ENCODE measurements at places on chromosomes 6 and 20.

GRCh38 chr20:31604567-31605030 is 490 bp upstream of the ID1 start:
- DNase-seq = no peak

- DNase-seq = no peak
Observed at GRCh38 chr6:43359381-43359780, 10.1 kb downstream of the ZNF318 start.

- DNase-seq = no peak
Observed at GRCh38 chr6:151409260-151409659, 17.9 kb upstream of the ZBTB2 start.

DNA sequence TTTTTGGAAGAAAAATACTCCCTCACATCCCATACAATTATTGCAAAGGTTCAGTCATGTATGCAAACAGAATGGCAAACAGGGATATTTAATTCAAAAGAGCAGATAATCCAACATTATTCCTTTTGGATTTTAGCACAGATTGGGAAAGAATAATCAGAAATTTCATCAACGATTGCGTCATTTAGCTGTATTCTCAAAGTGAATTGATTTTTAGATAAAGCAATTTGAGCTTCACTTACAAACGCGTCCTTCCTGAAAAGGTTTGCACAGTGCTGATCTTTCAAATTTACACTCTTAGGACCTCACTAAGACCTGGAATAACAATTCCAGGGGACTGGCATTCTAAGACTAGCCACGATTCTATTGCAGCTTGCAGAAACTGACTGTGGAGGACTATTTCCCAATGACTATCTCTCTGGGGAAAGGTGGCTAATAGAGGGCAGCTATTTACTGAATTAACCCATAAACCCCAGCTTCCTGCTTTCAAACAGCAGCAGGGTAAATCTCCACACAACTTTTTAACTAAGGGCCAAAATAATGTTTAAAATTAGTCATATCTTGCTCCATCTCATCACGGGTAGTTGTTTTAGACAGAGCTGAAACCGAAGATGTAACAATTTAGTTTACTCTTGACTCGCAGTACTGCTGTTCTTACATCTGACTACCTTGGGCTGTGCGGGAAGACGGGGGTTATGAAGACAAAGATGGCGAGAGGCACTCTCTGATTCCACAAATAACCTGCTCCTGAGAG is 131.2 kb upstream of the FAM184A start:
- peak; percentile 49 for DNase-seq

- DNase-seq = no peak
Observed at GRCh38 chr6:161631676-161632194, 357.9 kb upstream of the AGPAT4 start.

DNA sequence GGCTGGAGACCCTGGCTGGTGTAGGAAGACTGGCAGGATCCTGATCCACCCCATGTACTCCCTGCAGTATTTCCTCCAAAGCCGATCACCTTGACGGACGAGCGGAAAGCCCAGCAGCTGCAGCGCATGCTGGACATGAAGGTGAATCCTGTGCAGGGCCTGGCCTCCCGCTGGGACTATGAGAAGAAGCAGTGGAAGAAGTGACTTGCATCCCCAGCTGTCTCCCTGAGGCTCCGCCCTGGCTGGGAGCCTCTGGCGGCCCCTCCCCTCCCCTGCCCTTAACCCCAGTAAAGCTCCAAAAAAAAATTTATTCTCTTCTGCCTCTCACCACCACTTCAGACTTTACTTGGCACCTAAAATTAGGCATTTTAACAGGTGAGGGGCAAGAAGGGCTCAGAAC is 7.0 kb downstream of the COX4I2 start:
- no peak for DNase-seq

- no peak for DNase-seq
Observed at GRCh38 chr6:53244958-53245357, 96.3 kb upstream of the GCM1 start.

- DNase-seq = no peak
Observed at GRCh38 chr6:10723567-10723881, 654 bp downstream of the TMEM14C start.

- DNase-seq = no peak
Observed at GRCh38 chr20:32238483-32239425, 31.1 kb downstream of the POFUT1 start.

- no peak for DNase-seq
Observed at GRCh38 chr20:4544765-4545164, 176.9 kb upstream of the PRND start.

DNA sequence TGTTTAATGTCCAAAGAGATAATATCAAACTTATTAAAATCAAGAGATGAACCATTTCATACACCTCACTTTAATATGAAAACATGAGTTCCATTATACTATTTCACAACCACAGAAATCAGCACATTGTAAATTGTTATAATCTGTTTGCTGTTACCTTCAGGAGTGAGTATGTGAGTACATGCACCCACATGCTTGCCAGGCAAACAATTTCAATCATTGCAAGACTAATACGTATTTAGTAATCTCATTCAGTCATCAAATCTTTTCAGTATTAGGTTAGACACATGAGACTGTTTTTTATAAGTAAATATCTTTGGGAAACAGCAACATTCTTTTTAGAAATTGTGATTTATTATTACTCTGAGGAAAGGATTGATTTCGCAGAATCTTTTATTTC is 9.3 kb upstream of the EPM2A start:
- no peak for DNase-seq

GRCh38 chr6:116451916-116452315 is 9.3 kb upstream of the CALHM6 start:
- DNase-seq = no peak

GRCh38 chr6:66210964-66211363 is 503.9 kb upstream of the EYS start:
- DNase-seq = no peak

DNA sequence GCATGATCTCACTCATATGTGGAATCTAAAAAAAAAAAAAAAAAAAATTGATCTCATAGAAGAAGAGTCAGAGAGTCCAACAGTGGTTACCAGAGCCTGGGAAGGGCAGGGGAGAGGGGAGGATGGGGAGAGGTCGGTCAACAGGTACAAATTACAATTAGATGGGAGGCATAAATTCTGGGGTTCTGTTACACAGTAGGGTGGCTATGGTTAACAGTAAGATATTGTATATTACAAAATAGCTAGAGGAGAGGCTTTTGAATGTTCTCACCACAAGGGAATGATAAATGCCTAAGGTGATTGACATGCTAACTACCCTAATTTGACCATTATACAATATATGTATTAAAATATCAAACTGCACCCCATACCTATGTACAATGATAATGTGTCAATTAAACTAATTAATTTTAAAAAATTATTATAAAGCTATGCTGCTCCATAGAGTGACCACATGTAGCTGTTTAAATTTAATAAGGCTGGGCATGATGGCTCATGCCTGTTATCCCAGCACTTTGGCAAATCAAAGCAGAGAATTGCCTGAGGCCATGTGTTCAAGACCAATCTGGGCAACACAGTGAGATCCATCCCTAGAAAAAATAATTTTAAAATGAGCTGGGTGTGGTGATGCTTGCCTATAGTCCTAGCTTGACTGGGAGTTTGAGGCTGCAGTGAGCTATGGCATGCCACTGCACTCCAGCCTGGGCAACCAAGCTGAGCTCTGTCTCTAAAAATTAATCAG is 70.9 kb downstream of the SNX5 start:
- DNase-seq = no peak

- peak; percentile 82 for DNase-seq
Observed at GRCh38 chr20:1185790-1186334, 1.1 kb upstream of the TMEM74B start.

DNA sequence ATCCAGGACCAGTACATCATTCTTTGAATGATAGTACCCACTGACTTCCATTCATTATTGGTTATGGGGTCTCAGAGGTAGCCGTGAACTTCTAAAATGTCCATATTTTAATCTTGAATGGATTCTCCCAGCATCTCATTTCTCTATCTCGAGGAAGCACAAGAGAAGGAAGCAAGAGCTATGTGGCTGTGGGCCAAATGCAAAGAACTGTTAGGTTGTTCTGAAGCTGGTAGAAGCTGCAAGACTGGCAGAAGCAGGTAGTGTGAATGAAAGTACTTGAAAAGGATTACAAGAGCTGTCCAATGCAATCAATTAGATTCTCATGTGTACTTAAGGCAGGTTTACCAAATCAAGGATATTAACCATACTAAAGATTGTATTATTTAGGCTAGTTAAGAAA is 1131.8 kb downstream of the GRIK2 start:
- DNase-seq = no peak

DNA sequence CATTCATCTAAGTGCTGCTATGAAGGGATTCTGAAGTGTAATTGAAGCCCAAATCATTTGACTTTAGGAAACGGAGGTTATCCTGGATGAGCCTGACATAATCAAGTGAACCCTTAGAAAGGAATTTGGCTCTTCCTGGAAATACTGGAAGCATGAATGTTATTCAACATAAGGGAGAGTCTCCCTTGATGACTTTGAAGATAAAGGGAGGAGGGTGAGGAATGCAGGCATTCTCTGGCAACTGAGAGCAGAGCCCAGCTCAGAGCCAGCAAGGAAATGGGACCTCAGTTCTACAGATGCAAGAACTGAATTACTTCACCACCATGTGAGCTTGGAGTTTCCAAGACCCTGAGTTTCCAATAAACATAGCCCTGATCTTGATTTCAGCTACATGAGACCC is 168.2 kb downstream of the DLL1 start:
- no peak for DNase-seq

- DNase-seq = no peak
Observed at GRCh38 chr6:53312355-53312754, 36.4 kb downstream of the ELOVL5 start.

GRCh38 chr6:44068607-44069296 is 58.5 kb downstream of the MRPL14 start:
- DNase-seq = no peak

- no peak for DNase-seq
Observed at GRCh38 chr6:167550941-167551627, 226.2 kb downstream of the TTLL2 start.

GRCh38 chr20:62832951-62833391 is 16.1 kb downstream of the COL9A3 start:
- DNase-seq = no peak

- DNase-seq = no peak
Observed at GRCh38 chr20:11270566-11270965, 596.8 kb upstream of the JAG1 start.

DNA sequence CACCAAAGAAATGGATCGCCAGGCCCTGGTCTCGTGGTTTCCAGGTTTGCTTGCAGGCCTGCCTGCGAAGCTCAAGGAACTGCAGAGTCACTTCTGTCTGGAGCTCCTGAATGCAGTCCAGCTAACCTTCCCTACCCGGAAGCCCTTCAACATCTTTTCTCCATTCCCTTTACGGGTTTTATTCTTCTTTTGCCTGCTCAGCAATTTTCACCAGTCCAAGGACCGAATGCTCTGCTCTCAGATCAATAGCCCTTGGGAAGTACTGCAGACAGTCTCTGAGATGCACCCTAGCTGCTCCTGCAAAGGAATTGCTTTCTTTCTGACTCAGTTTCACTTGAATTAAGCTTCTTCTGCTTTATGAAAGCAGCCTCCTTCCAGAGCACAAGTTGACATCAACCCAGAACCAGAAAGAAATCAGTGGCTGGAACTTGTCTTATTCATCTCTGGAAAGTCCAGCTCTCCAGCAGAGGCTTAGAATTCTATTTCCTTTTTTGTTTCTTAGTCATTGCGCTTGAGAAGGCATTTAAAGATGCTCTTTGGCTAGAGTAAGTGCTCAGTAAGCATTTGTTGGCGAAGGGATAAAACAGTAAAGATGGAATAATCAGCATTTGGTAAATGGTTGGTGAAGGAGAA is 18.7 kb upstream of the YWHAB start:
- DNase-seq = no peak

GRCh38 chr6:159602431-159603041 is 90.5 kb downstream of the SOD2 start:
- no peak for DNase-seq

DNA sequence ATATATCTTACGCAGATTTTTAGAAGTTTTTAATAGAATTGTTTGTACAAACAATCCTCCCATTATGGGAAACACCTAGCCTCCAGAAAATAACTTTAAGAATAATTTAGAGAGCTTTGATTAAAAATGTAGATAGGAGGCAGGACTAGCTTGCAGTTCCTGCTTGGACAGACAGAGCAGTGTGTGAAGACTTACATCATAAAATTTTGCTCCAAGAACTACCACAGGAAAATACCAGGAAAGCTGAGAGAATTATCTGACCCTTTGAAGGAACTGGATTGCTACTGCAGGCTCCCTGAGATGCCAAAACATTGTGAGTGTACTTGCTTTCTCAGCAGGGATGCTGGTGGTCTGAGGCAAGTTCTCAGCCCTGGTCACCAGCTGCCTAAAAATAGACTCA is 64.2 kb downstream of the EYS start:
- DNase-seq = no peak

DNA sequence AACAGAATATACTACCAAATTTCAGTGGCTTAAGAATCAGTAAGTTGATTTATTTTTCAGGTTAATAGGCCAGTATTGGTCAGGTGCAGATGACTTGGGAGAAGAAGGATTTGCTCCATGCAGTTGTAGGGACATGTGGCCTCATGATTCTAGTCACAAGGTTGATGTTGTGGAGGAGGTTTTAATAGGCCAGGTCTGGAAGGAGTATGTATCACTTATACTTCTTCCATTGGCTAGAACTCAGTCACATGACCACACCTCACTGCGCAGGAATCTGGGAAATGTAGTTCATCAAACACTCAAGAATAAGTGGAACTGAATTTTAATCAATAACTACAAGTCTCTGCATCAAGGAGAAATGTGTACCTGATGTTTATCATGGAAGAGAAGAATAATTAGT is 281.5 kb upstream of the QKI start:
- DNase-seq = no peak

DNA sequence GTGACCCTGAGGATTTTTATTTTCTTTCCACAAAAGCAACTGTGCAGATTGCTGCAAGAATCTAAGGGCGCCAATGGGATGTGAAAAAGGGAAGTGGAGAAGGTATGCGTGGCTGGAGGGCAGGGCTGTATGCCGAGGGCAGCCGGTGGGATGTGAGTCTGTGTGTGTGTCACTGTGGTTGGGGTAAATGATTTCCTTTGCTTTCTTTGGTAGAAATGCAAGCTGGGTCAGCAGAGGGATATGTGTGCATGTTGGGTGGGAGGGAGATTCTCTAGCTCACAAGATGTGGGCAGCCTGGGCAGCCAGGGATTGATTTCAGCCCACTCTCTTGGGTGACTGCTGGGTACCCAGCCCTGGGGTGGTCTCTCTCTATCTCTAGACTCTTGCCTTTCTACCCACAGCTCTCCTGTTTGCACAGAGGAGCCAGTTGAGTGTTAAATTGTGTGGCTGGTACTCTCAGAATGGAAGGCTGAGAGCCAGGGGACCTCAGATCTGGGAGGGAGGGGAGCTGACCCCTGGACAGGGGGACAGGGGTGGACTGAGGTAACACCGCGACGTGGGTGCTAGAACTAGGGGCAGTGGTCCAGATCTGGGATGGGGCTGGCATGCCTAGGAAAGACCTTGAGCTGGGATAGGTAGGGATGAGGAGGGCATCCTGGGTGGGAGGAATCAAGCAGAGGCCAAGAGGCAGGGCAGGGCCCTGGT is 136.8 kb upstream of the RNF24 start:
- DNase-seq = no peak

GRCh38 chr6:19864285-19864684 is 27.1 kb downstream of the ID4 start:
- DNase-seq = no peak

Measured in HuH-7 (cell line).